Stimulated activated CD4-positive, alpha-beta T cell treated with anti-CD3 and anti-CD28 coated beads, Interleukin-1b, Interleukin-23, amount 100 ng/mL, for 1 hour (primary cell): ENCODE measurements at places on chromosomes 11 and 22.
A peak's percentile ranks its signal among the peaks of the same experiment; 100 is the strongest.

DNA sequence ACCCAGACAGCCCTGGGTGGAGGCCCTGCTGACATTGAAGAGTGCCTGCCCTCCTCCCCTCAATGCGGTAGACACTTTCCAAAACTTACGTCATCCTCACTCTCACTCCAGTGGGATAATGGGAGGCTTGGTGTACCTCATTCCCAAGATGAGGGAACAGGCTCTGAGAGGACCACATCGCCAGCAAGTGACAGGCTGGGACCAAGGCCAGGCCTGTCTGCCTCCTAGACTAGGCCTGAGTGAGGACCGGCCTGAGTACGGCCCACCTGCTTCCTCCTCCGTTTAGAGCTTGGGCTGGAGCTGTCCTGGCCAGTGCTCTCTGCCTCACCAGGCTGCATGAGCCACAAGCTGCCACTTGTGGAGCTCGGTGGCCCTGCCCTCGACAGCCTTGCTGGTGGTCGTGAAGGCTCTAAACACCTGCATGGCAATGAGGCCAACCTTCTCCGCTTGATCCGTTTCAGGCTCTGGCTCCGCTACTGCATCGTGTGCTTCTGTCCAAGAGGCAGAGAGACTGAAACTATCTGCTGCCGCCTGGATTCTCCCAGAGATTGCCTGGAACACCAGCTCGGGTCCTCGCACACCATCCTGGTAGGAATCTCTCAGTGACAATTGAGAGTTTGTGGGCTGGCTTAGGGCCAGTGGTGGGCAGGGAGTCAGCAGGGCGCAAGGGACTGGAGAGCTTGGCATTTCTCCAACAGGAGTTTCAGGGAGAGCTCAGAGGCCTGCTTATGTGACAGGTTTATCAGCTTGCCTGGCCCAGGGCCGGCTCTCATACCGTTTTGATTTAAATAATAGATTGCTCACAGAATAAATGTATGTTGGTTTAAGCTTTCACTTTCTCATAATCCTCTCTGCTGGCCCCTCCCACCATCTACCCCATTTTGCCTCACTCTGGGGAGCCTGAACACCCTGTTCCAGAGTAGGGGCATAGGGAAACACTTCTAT, 9.4 kb downstream of the LRRC75B start:
- DNase-seq: no peak

DNA sequence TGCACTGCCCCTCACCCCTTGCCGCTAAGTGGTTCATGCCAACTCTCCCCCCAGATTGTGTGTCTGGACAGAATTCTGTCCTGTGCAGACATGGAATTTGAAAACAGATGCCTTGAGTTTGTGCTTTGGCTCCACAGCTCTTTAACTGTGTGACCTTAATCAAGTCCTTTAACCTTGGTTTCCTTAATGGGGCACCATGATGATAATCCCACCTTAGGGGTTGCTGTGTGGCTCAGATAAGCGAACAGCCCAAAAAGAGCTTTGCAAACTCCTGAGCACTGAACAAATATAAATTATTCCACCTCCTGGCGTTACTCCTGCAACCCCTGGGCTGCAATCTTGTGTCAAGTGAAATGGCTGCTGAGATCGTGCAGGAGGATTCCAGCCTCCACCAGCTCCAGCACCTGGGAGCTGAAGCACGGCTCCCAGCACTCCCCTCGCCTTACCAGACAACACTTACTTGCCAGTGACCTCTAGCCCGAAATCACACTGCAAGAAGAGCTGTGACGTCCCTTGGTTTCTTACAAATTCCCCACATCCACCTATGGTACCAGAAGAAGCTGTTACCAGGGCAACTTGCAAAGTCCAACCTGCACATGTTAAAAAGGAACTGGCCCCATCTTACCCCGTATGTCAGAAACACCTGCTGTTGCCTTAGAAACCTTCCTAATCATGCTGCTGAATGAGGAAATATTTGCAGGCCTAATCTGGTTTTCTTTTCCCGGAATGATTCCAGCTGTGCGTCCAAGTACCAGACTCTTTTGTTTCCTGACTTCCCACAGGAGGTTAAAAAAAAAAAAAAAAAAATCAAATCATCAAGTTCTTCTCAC, 13.2 kb downstream of the VPS37C start:
- no peak for DNase-seq

GRCh38 chr22:23037429-23038333, 32.6 kb upstream of the GNAZ start:
- no peak for DNase-seq

DNA sequence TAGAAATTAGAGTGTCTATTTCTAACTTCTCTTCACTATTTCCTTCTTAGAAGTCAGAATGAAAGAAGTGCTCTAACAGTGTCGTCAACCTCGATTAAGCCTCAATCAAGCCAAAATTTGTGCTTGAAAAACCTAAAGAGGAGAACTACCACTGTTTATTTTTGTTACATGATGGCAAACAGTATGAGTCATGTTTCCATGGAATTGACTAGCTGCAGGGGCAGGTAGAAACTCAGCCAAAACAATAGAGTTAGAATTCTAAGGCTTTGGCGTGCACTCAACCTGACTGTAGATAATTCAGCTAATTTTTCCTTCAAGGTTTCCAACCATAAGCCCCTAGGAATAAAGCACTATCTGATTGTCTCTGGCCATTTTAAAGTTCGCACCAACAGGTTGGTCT, 415.9 kb downstream of the ETS1 start:
- DNase-seq: no peak

GRCh38 chr11:109192864-109193263, 229.1 kb upstream of the C11orf87 start:
- no peak for DNase-seq

- no peak for DNase-seq
These were observed 530.4 kb upstream of the TENM4 start for GRCh38 chr11:79971255-79971654.

DNA sequence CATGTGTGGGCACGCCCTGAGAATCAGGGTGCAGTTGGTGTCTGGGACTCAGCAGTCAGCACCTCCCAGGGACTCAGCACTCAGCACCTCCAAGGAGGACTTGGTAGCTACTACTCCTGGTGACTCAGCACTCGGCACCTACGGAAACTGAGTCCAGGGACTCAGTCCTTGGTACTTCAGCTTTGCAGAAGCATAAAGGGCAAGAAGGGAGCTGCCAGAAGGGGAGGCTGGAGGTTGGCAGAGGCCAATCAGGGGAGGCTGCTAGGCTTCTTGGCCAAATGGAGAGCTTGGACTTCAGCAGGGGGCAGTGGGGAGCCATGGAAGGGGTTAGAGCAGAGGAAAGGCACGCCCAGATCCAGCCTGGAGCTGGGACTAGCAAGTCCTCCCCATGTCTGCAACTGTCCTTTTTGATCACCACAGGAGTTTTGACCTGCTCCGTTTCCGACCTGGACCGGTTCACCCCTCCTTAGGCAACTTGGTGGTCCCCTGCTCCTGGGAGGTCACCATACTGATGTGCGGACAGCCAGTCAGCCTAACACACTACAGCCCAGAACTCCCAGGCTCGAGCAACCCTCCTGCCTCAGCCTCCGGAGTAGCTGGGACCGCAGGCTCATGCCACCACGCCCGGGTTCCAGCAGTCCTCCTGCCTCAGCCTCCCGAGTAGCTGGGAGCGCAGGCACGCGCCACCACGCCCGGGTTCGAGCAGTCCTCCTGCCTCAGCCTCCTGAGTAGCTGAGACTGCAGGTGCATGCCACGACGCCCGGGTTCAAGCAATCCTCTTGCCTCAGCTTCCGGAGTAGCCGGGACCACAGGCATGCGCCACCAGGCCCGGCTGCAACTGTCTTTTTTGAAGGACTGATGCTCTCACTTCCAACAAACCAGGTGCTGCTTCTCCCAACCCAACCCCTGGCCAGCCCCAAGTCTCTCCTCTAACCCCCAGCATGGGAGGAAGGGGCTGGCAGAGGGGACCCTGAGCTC, 1.5 kb downstream of the ANO9 start:
- DNase-seq: no peak

GRCh38 chr11:132452616-132453015, 1079.7 kb downstream of the OPCML start:
- DNase-seq: no peak

GRCh38 chr11:112290493-112290850, 29.8 kb upstream of the PLET1 start:
- DNase-seq: no peak

- no peak for DNase-seq
These were observed 39.2 kb upstream of the AMPD3 start for GRCh38 chr11:10415817-10416392.

GRCh38 chr11:1567721-1568100, 4.4 kb downstream of the DUSP8 start:
- no peak for DNase-seq

GRCh38 chr11:34493468-34493867, 20.1 kb downstream of the ELF5 start:
- DNase-seq: no peak

GRCh38 chr11:61871158-61871597, 20.2 kb downstream of the FADS3 start:
- peak; percentile 40 for DNase-seq

DNA sequence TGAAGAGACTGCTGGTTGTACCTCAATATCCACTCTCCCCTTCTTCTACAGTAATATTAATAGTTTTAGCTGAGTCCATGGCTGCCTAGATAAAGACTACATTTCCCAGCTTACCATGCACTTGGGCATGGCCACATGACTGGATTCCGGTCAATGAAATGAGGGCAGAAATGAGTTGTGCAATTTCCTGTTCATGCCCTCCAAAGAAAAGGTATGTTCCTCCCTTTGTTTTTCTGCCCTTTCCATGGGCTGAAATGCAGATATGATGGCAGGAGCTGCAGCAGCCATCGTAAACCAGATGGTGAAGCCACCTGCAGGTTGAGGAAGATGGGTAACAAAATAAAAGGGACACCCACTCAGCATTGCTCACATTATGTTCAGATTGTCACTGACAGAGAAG, 15.3 kb upstream of the ELFN2 start:
- no peak for DNase-seq

- no peak for DNase-seq
These were observed 66.3 kb downstream of the ETS1 start for GRCh38 chr11:128520888-128521681.

GRCh38 chr11:43399983-43400630, 41.4 kb downstream of the TTC17 start:
- no peak for DNase-seq

DNA sequence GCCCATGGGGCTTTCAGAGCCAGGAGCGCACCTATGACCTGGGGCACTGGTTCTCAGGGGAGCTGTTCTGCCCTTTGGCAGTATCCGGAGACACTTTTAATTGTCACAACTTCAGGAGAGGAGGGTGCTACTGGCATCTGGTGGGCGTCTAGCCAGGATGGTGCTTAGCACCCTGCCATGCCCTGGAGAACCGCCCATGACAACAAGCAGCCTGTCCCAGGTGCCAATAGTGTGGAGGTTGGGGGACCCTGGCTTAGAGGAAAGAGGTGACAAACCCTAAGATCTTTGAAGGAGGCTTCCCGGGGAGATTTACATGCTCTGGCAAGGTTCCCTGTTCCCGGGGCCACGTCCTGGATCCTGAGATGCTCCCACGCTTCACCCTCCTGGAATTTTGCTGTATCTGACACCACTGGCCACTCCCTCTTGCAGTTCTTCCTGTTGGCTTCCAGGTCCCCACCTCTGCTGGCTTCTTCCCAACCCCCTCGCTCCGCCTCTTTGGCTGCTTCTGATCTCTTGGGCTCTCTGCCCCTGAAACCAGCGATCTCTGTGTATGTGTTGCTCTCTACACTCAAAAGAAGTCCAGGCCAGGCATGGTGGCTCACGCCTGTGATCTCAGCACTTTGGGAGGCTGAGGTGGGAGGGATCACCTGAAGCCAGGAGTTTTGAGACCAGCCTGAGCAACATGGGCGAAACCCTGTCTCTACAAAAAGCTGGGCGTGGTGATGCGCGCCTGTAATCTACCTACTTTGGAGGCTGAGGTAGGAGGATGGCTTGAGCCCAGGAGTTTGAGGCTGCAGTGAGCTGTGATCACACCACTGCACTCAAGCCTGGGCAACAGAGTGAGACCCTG, 31.1 kb downstream of the FADS3 start:
- DNase-seq: no peak

DNA sequence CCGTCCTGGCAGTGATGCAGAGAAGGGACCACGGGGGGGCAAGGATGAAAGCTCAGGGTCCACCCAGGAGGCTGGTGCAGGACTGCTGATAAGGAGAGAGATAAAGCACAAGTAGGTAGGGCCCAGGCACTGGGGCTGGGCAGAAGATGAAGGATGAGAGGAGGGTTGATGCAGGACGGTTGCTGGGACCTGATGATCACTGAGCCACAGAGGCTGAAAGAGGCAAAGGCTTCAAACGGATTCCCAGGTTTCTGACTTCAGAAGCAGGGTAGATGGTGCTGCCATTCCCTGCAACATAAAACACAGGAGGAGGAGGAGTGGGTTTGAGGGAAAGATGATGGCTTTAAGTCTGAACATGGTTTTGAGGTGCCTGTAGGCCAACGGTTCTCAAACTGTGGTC, 148.5 kb downstream of the TTC17 start:
- no peak for DNase-seq

DNA sequence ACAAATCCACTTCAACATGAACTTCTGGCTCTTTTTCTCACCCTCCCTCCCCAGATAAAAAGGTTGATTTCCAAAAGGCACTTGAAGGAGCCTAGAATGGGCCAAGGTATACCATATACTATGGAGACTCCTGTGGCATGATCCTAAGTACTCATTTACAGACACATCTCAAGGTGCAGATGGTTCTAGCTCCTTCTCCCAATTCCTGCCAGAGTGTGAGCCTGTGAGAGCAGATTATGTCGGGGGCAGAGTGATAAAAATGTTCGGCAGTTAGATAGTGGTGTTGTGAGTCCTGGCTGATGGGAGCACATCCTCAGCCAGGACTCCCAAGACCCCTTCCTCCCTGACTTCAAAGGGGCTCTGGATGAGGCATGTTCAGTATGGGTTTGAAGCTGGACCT, 8.2 kb upstream of the SEC14L3 start:
- no peak for DNase-seq

GRCh38 chr11:102464859-102465500, 12.4 kb upstream of the TMEM123 start:
- DNase-seq: no peak

- no peak for DNase-seq
These were observed 10.8 kb downstream of the THYN1 start for GRCh38 chr11:134242376-134242775.

DNA sequence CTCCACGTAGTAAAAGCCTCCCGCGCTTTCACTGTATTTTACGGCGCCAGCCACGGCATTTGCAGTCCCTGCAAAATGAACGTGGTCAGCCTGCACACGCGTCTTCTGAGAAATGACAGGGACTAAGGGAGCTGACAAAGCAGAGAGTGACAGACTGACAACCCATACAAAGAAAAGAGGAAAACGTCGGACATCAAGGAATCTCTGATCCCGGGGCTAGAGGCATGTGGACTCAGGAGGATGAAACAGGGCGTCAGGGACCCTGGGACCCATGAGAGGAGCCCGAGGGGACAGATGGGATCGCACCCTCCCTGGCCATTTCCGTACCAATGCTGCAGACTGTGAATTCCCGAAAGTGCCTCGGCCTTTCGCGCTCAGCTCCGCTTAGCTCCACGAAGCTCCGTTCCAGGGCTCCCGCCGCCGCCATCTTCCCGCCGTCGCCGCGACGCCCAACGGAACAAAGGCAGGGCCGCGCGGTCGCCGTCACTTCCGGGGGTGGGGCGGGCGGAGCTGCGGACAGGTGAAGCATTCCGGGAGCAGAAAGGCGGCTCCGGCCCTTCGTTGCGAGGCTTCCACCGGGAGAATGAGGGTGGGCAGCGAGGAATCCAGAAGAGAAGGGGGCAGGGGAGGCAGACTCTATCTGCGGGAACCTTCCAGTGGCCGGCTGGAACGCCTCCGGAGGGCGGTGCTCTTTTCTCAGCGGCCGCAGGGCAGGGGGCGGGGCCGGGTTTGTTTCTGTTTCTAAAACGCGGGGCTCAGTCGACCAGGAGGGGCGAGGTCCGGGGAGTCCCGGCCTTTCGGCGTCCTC, at the start of gene NUP160:
TSS of gene NUP160 (minus strand) at position 459 of the 808 bp plus-strand sequence. CDS start at position 427, 32 bp downstream.
- DNase-seq: peak; percentile 51
